ENCODE measurements at places on chromosomes 4 and X.

DNA sequence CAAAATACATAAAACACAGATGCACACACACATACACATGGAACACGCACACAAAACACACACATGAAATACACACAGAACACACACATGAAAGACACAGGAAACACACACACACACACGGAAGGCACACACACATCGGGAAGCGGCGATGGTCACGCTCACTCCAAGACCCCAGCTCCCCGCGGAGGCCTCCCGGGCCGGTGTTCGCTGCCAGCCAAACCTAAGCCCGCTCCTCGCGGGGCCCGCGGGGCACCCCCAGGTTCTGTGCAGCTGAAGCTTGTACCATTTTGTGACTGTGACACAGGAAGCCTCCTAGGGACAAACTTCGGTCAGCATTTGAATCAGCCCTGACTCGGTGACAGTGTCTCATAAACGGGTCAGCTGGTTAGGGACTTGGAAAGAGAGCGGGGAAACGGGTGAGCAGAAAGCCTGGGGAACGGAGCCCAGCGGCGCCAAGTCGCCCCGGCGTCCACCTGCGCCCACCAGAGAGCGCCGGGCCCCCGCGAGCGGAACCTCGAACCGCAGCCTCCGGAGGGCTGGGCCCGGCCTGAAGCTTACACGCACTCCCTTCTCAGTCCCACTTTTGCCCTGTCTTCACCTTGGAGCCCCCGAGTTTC lies 32.1 kb downstream of the F11 start:
- DNase-seq, result no peak

GRCh38 chr4:84498935-84499623 lies at the start of gene NKX6-1:
NKX6-1 (minus strand) TSS chr4:84499292; CDS start chr4:84498228, 1,064 bp downstream.
- peak; percentile 86 for DNase-seq

DNA sequence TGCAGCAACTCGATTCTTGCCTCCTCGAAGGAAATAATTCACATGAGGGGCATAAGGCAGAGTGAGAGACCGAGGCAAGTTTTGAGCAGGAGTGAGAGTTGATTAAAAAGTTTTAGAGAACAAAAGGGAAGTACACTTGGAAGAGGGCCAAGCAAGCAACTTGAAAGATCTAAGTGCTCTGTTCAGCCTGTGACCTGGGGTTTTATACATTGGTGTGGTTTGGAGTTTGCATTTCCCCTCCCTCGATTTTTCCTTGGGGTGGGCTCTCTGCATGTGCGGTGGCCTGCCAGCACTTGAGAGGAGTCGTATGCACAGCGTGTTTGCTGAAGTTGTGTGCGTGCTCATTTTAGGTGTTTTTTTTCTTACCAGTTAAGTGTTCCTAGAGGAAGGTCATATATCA lies 356.4 kb downstream of the KLHL4 start:
- peak; percentile 1 for DNase-seq

DNA sequence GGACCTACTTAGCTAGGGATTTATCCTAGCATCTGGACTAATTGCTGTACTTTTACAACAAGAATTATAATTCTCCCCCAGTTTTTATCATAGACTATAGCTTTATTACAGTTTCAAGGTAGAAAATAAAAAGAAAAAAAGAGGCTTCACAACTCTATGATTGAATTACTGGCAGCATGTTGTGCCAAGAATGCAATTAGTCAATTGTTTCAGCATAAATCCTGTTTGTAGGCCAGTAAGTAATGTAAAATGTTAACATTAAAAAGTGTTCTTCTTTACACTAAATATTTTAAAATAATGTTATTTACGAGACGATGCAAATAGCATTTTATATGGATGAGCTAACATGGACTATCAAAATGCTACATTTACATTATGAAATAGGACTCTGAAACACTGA lies 228.4 kb downstream of the MAPK10 start:
- no peak for DNase-seq

- DNase-seq, result no peak
Measured at GRCh38 chrX:49116076-49116475, 7.5 kb downstream of the GPKOW start.
